Suppressor macrophage (primary cell): ENCODE measurements at places on chromosomes 2 and 18.
A peak's percentile ranks its signal among the peaks of the same experiment; 100 is the strongest.

DNA sequence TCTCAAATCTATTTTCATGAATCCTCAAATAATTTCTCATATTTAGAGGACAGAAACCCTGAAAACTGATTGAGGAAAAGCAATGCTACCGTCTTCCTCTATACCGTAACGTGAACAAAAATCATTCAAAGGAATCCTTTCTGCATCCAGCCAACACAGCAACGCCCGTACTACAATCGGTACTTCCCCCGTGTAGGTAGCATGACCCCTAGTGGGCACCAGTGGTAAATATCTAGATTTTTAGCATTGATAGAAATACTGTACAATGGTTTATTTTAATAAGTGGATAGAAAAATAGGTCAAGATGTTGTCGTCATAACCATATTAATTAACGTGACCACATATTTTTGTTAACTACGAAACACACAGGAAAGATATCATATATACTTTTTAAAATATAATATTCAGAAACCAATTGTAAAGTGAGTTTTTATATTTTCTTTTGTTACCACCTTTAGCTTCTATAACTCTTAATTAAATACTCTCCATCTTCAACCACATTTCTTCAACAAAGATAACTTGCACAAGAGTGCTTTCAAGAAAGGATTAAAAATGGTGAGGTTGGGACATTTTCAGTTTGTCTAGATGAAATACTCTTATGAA, 194.1 kb downstream of the SS18 start:
- DNase-seq = peak; percentile 46

GRCh38 chr2:128662051-128662471, 343.4 kb upstream of the HS6ST1 start:
- DNase-seq = no peak

DNA sequence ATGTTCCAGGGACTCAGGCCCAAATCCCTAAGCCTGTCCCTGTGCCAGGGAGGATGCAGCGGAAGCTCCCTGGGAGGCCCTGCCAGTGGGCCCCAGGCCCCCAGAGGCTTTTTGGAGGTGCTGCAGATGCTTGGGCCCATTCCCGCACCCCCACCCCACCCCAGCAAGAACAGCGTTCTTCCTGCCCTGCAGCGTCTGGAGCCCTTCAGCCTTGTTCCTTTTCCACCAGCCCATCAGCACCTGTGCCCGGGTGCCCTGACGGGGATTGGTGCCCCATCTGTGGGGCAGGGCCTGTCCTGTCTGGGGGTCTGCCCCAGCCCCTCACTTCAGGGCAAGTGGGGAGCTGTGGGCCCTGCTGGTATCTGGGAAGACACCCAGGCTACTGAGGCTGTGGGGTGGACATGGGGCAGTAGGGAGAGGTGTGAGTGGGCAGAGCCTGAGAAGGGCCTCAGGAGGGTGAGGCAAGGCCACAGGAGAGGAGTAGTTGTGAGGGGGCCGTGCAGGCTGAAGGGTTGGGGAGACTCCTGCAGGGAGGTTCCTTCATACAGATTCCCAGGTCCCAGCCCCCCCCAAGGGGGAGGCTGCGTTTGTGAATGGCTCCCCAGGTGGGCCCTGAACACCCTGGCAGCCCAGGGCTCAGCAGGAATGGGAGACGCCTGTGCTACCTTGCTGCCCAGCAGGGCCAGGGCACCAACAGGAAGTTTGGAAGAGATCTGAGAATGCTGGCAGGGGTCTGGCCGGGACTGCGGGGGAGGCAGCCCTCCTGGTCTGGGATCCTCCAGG, 2.4 kb downstream of the RNPEPL1 start:
- no peak for DNase-seq

DNA sequence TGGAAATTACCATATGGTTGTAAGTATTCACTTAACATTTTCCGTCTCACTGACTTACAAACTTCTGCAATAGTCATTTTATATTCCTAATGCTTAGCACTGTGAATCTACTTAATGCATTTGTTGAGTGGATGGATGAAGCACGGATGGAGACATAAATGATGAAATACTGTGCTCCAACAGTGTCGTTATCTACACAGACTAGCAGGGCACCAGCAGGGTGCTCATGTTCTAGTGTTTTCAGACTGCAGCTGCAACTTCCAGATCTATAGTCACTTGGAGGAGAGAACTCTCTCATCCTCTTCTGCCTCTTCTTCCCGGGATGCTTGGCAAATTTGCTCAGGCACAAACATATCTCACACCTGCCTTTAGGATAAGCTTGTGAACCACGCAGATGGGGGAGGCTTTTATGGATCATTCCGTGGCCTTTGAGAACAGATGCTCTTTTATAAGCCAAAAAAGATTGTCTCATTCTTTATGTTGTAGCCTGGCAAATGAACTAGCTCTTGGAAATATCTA, 797.7 kb downstream of the MBD2 start:
- DNase-seq = no peak

- DNase-seq = no peak
Measured at GRCh38 chr18:23313379-23313778, 139.7 kb upstream of the RIOK3 start.

GRCh38 chr2:16639431-16639830, 26.2 kb downstream of the CYRIA start:
- no peak for DNase-seq
